Activated naive CD8-positive, alpha-beta T cell treated with anti-CD3 and anti-CD28 coated beads, Interleukin-2, amount 50 U/mL, for 24 hours (primary cell): ENCODE measurements at places on chromosomes 7 and 10.

DNA sequence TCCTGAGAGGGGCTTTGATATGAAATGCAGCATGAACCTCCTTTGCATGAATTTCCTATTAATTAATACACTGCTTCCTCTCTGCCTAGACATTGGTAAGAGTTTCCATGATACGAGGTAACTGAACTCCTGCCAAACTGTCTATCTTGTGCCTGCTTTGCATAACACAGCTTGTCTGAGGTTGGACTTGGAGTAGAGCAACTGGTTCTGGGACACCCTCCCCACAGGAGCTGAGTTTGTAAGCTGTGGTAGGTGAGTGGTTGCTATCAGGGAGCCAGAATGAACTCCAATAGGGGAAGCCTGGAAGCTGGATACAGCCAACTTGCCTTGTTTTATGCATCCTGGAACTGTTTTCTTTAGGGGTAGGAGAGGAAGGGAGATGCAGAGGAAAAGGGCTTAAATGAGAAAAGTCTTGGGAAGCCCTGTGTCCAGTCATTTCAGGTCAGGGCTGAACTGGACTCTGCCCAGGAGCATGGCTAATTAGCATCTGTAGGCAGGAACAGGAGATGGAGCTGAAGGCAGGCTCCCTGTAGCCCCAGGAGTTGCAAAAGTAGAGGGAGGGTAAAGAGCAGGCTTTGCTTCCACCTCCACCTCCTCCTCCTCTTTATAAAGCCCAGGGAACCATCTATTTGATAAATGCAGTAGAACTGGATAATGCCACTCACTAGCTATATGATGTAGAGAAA, 73.2 kb upstream of the GPR158 start:
- peaks cover 14% of the 10 kb centered on the region for H3K27me3 ChIP-seq
- no peaks in the 10 kb centered on the region for H3K4me1 ChIP-seq
- no peaks in the 10 kb centered on the region for H3K36me3 ChIP-seq

- H3K36me3 ChIP-seq, result peaks cover 8% of the 10 kb centered on the region
- H3K4me3 ChIP-seq, result no peak overlapping the region
- peaks cover 18% of the 10 kb centered on the region for H3K4me1 ChIP-seq
- H3K27ac ChIP-seq, result no peak overlapping the region
- DNase-seq, result no peak
Measured at GRCh38 chr7:99923200-99923599, 3.9 kb upstream of the TRIM4 start.

- no peak for DNase-seq
- no peaks in the 10 kb centered on the region for H3K4me1 ChIP-seq
- H3K27me3 ChIP-seq, result no peaks in the 10 kb centered on the region
- no peak overlapping the region for H3K4me3 ChIP-seq
- H3K36me3 ChIP-seq, result no peaks in the 10 kb centered on the region
Measured at GRCh38 chr10:82392533-82392932, 517.5 kb downstream of the NRG3 start.

DNA sequence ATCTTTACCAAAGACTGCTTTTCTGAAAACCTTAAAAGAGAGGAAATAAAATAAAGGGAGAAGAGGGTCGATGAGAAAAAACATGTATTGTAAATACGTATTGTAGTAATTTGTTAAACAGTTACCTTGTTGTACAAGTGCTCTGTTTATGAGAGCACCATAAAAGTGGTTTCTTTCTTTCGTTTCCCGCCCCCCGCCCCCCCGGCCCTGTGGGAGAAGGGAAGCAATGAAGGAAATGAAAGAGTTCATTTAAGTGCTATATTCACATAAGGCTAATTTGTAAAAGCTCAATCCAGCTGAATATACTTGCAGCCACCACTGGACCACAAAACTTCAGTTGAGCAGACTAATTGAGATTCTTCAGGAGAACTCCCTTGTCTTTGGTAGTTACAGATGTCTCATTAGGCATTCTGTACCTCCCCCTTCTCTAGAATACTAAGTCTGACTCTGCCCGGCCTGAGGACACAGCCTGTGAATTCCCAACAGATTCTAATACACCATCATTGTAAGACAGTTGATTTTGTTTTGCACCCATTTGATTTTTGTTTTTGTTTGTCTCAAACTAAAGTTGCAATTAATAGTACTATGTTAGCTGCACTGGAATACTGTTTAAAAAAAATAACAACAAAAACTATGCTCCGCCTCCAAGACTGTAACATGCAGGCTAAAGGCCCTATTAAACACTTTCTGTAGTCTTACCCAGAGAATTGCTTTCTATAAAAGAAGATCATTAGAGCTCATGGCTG, 124.9 kb downstream of the ARHGAP12 start:
- no peak for DNase-seq
- H3K4me1 ChIP-seq, result peaks cover 7% of the 10 kb centered on the region
- H3K27me3 ChIP-seq, result no peaks in the 10 kb centered on the region
- H3K27ac ChIP-seq, result no peak overlapping the region

GRCh38 chr7:151699147-151699927, 177.6 kb downstream of the PRKAG2 start:
- H3K4me3 ChIP-seq, result no peak overlapping the region
- no peaks in the 10 kb centered on the region for H3K27me3 ChIP-seq
- H3K4me1 ChIP-seq, result peaks cover 11% of the 10 kb centered on the region
- no peaks in the 10 kb centered on the region for H3K36me3 ChIP-seq
- no peak for DNase-seq

- no peak for DNase-seq
- H3K27ac ChIP-seq, result peak overlapping the region; percentile 94
- H3K4me1 ChIP-seq, result peaks cover 46% of the 10 kb centered on the region
- H3K27me3 ChIP-seq, result no peaks in the 10 kb centered on the region
- peaks cover 53% of the 10 kb centered on the region for H3K36me3 ChIP-seq
Measured at GRCh38 chr7:99409806-99410205, 1.0 kb downstream of the BUD31 start.

GRCh38 chr10:115706026-115706425, 567.0 kb downstream of the GFRA1 start:
- H3K27ac ChIP-seq, result no peak overlapping the region
- H3K27me3 ChIP-seq, result no peaks in the 10 kb centered on the region
- H3K36me3 ChIP-seq, result no peaks in the 10 kb centered on the region
- H3K4me3 ChIP-seq, result no peak overlapping the region

- no peaks in the 10 kb centered on the region for H3K36me3 ChIP-seq
- peak; percentile 23 for DNase-seq
- H3K27ac ChIP-seq, result peak overlapping the region; percentile 15
- peaks cover 20% of the 10 kb centered on the region for H3K4me1 ChIP-seq
Measured at GRCh38 chr10:12484941-12485805, 135.8 kb downstream of the CAMK1D start.

GRCh38 chr7:107224374-107225223, 55.8 kb downstream of the HBP1 start:
- no peak overlapping the region for H3K27ac ChIP-seq
- no peaks in the 10 kb centered on the region for H3K4me1 ChIP-seq
- H3K36me3 ChIP-seq, result peaks cover 8% of the 10 kb centered on the region

DNA sequence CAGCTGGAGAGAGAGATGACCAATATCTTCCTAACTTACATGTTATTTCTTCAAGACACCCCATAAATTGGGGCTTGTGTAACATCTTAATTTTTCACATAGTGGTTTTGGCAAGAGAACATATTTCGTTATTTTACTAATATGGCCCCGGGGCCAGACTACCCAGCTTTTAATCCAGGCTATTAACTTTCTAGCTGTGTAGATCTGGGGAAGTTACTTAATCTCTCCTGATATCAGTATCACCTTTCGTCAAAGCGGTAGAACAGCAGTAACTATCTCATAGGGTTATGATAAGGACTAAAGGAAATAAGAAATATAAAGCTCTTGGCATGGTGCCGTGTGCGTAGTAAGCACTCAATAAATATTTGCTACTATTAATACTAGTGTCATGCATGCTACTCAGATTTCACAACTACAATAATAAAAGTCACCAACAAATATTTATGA, 71.6 kb upstream of the LYZL1 start:
- peaks cover 12% of the 10 kb centered on the region for H3K27me3 ChIP-seq
- H3K27ac ChIP-seq, result no peak overlapping the region
- H3K4me3 ChIP-seq, result no peak overlapping the region
- no peaks in the 10 kb centered on the region for H3K4me1 ChIP-seq
- DNase-seq, result no peak

- H3K27ac ChIP-seq, result no peak overlapping the region
- peaks cover 25% of the 10 kb centered on the region for H3K36me3 ChIP-seq
- no peaks in the 10 kb centered on the region for H3K27me3 ChIP-seq
- H3K4me3 ChIP-seq, result no peak overlapping the region
Measured at GRCh38 chr7:128591705-128592104, 80.4 kb upstream of the GARIN1A start.

GRCh38 chr10:22570733-22571430, 143.5 kb downstream of the PIP4K2A start:
- H3K36me3 ChIP-seq, result peaks cover 55% of the 10 kb centered on the region
- H3K27ac ChIP-seq, result peak overlapping the region; percentile 68
- no peak for DNase-seq
- no peaks in the 10 kb centered on the region for H3K27me3 ChIP-seq
- no peak overlapping the region for H3K4me3 ChIP-seq
- H3K4me1 ChIP-seq, result peaks cover 52% of the 10 kb centered on the region

DNA sequence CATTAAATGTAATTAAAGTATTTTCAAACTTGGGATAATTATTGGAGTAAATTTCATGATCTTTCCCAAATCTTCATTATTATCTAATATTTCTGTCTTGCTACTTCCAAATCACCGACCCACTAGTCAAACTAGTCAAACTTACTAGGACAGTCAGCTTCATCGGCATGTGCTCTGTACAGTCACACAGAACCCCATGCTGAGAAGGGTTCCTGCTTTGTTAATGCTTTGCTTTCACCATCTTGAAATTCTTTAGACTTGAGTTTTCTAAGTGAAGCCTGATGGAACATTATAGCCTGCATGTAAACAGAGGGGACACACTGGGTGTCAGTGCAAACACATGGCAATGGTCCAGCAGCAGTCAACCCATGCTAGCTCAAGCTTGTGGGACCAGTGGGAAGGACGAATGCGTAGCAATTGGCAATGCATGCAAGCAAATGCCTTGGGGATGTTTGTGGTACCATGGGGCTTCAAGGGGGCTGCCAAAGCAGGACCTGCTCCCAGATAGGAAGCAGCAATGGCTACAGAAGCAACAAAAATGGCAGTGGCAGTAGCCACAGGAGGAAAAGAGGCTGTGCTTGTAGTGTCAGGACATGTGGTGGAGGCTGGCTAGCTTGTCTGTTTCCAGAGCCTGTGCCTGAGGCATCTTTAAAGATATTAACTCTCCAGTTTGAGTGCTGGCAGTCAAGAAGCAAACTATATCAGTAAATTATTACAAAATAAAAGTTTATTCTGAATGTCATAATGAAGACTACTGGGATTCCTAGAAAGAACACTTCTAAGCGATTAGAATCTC, 441.1 kb upstream of the SEMA3D start:
- no peaks in the 10 kb centered on the region for H3K4me1 ChIP-seq
- no peak for DNase-seq
- H3K4me3 ChIP-seq, result no peak overlapping the region
- H3K27me3 ChIP-seq, result no peaks in the 10 kb centered on the region
- H3K36me3 ChIP-seq, result no peaks in the 10 kb centered on the region
- no peak overlapping the region for H3K27ac ChIP-seq

DNA sequence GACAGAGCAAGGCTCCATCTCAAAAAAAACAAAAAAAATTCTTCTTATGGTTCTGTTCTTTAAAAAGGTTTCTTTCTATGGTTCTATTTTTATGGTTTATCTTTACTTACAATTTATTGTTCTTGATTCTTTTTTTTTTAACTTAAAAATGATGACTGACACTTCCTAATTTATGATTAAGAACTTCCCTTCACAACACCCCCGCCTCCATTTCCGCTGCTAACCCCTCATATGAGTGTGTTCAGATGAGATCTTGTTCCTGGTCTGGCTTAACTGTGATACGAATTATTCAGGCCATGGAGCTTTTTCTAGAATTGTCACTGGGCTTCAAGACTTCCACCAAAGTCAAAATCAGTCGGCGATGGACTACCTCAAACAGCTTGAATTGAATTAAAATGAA, 33.9 kb downstream of the PTER start:
- H3K27me3 ChIP-seq, result no peaks in the 10 kb centered on the region
- H3K27ac ChIP-seq, result peak overlapping the region; percentile 80
- H3K4me3 ChIP-seq, result no peak overlapping the region

- no peaks in the 10 kb centered on the region for H3K36me3 ChIP-seq
- H3K27ac ChIP-seq, result no peak overlapping the region
- no peak for DNase-seq
- no peak overlapping the region for H3K4me3 ChIP-seq
- H3K4me1 ChIP-seq, result no peaks in the 10 kb centered on the region
Measured at GRCh38 chr7:115068220-115068619, 146.3 kb downstream of the MDFIC start.

GRCh38 chr10:80344912-80345311, 11.6 kb downstream of the DYDC1 start:
- no peak for DNase-seq
- H3K4me1 ChIP-seq, result no peaks in the 10 kb centered on the region
- H3K4me3 ChIP-seq, result no peak overlapping the region
- H3K36me3 ChIP-seq, result no peaks in the 10 kb centered on the region
- H3K27ac ChIP-seq, result no peak overlapping the region

DNA sequence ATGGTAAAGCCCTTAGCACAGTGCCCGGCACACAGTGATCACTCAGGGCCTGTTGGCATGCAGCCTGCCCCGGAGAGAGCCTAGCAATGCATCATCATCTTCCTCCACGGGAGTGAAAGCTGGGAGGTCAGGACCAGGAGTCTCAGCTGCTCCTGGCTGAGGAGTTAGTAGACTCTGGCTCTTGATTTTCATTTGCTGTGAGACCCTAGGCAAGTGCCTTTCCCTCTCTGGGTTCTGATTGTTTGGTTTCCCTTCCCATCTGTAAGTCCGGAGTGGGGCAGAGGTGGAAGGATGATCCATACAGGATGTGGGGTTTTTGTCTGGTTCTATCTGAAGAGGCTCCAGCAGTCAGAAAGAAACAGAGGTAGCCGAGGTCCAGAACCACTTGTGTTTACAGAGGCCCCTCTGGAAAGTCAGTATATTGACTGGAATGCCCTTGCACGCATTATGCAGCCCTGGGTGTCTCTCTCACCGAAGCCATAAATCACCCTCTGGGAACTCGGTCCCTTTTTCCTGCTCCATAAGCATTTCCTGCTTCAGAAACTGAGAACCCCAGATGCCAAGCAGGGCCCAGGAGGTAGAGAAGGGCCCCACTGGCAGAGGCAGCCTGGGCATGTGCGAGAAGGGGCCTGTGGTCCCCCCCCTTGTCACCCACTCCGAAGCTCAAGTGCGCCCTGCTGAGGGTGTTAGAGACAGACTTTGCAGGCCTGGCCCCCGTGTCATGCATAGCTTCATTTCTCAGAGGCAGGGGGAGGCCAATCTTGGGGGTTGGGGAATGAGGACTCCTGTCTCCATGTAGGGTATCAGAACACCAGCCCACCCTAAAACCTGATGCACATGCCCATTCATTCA, 8.5 kb downstream of the UNC5B start:
- no peaks in the 10 kb centered on the region for H3K36me3 ChIP-seq
- H3K27ac ChIP-seq, result no peak overlapping the region
- H3K27me3 ChIP-seq, result peaks cover 40% of the 10 kb centered on the region
- H3K4me1 ChIP-seq, result peaks cover 5% of the 10 kb centered on the region
- no peak for DNase-seq
- H3K4me3 ChIP-seq, result no peak overlapping the region
